ENCODE measurements at places on chromosomes 2 and 18.
A peak's percentile ranks its signal among the peaks of the same experiment; 100 is the strongest.

GRCh38 chr2:230267556-230267955, 42.0 kb downstream of the SP140 start:
- no peak for DNase-seq

DNA sequence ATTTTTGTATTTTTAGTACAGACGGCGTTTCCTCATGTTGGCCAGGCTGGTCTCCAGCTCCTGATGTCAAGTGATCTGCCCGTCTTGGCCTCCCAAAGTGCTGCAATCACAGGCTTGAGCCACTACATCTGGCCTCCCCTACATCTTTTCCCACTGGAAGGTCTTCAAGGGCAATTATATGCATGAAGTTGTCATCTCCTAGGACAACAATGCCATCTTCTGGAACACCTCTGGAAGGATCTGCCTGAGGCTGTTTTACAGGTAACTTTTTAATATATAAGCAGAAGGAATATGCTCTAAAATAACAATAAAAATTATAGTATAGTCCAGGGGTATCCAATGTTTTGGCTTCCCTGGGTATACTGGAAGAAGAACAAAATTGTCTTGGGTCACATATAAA, 321.4 kb downstream of the AFF3 start:
- no peak for DNase-seq

- DNase-seq: no peak
Measured at GRCh38 chr2:200172944-200173581, 133.4 kb upstream of the SPATS2L start.

GRCh38 chr2:156191527-156191926, 141.0 kb downstream of the NR4A2 start:
- no peak for DNase-seq

GRCh38 chr2:66428986-66429612, 5.8 kb upstream of the MEIS1 start:
- no peak for DNase-seq

- DNase-seq: no peak
Measured at GRCh38 chr18:61743775-61744531, 148.9 kb downstream of the RNF152 start.

DNA sequence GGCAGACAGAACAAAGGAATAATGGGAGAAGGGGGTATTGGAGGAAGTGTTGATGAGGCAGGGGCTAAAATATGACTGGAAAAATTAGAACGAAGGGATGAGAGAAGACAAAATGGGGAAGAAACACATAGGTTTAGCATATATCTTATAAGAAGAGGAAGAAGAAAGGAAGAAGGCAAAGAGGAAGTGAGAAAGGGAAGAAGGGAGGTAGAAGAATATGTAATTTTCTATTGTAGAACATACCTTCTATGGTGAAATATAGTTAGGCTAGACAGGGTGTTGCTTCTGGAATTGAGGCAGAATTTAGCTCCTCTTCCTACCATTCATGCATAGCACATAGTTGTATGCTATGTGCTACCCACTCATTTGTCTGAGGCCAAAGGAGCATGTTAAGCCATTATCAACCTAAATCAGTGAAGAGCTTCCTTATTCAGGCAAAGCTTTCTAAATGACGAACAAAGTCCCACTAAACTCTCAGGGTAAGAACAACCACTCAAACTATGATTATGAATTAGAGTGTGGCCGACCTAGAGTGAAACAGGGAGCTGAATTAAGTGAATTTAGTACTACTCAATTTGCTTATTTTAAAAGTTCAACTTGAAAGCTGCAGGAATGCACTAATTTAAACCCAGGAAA, 180.9 kb upstream of the GALNT5 start:
- no peak for DNase-seq

DNA sequence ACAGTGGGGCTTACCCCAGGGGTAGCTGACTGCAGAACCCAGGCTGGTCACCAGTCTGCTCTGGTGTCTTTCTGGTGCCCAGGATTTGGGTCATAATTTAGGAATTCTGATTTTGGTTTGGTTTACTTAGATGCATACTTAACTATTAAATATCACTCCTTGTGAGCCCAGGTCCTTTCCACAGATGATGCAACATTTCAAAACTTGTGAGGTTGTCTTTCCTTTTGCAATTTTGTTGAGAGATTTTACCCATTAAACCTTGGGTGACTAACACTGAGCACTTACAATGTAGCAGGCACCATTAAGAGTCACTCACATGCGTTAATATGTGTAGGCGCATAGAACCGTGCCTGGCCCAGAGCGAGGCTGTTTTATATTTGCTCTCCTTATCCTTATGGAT, 61.8 kb upstream of the RPL31 start:
- no peak for DNase-seq

DNA sequence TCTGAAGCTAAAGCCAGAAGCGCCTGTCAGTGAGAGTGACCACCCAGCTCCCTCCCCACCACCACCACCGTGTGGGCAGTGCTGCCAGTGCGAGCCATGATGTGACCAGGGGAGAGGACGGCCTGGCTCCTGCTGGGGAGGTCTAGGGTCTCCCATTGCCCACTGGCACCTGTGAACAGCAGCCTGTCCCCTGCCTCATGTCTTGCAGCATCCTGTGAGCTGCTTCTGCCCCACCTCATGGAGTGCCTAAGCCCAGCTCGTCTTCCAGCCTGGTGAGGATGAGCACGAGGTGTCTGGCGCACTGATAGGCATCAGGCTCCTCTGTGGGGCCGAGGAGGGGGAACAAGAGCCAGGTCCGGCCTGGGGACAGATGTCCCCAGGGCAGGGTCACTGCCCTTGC, 61.4 kb downstream of the FAM168B start:
- peak; percentile 23 for DNase-seq

DNA sequence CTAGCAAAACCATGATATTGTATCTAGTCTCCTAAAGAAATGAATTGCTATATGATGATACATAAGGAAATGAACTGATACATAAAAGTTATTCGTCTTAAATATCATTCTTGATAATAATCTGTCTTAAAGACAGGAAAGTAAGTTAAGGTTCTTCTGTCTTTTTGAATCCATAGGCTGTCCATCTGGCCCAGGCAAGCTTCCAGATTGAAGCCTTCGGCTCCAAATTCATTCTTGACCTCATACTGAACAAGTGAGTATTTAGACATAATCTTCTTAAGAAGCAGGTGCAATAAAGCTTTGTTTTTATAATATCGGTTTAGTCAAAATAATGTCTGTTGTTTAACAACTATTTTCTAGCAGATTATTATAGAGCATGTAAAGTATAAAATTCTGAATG, 37.7 kb downstream of the ADAM23 start:
- no peak for DNase-seq

- no peak for DNase-seq
Measured at GRCh38 chr2:8306530-8307351, 375.1 kb upstream of the ID2 start.

GRCh38 chr2:151900331-151900730, 72.1 kb upstream of the ARL5A start:
- no peak for DNase-seq

Data from sciatic nerve (tissue), 2 donors.